ENCODE measurements at places on chromosomes 5 and 9. TPM values are rescaled to one million over a fixed set of nuclear protein-coding genes. Genes with fewer than 3 reads are reported as not detected.

The CKMT2 gene
- 3.7 TPM for total RNA-seq

The RLN2 gene
- total RNA-seq: 6.9 TPM

The GRIA1 gene
- total RNA-seq: 0.88 TPM

The NEUROG1 gene
- not detected for total RNA-seq

The LCN2 gene
- total RNA-seq: 42.3 TPM

The SHISAL2B gene
- total RNA-seq: not detected

The SPATA31E1 gene
- total RNA-seq: not detected

The WDR38 gene
- total RNA-seq: not detected

The BTNL3 gene
- total RNA-seq: not detected

The PLCXD3 gene
- total RNA-seq: 2.0 TPM

The INSL6 gene
- total RNA-seq: not detected

The RNF183 gene
- total RNA-seq: 0.98 TPM

The RABL6 gene
- total RNA-seq: 51.5 TPM

The TXNDC8 gene
- not detected for total RNA-seq

The FOXD4L4 gene
- not detected for total RNA-seq

The FBXO10 gene
- 6.9 TPM for total RNA-seq

The FGF1 gene
- 0.32 TPM for total RNA-seq

The PLPPR1 gene
- 2.2 TPM for total RNA-seq

The ITGA2 gene
- total RNA-seq: 0.80 TPM

The CNTNAP3B gene
- 17.6 TPM for total RNA-seq

The SNCAIP gene
- 10.9 TPM for total RNA-seq

The CSF2 gene
- total RNA-seq: not detected

The FAM169A gene
- total RNA-seq: 0.64 TPM

The CLIC3 gene
- total RNA-seq: 0.32 TPM

The FABP6 gene
- total RNA-seq: not detected

The LMX1B gene
- total RNA-seq: 9.2 TPM

The C5orf15 gene
- total RNA-seq: 41.0 TPM

The CDC20B gene
- total RNA-seq: not detected

The KCNIP1 gene
- 1.6 TPM for total RNA-seq

The NR5A1 gene
- total RNA-seq: not detected

The PPWD1 gene
- 64.0 TPM for total RNA-seq

The OR1J2 gene
- not detected for total RNA-seq

The ZNF883 gene
- 1.4 TPM for total RNA-seq

The FOXD4L6 gene
- total RNA-seq: not detected

Measured in breast epithelium (tissue), 4 donors.